Skin of body (tissue), 3 donors: ENCODE measurements at places on chromosomes 7 and 10. TPM values are rescaled to one million over a fixed set of nuclear protein-coding genes. Genes with fewer than 3 reads are reported as not detected.

DNA sequence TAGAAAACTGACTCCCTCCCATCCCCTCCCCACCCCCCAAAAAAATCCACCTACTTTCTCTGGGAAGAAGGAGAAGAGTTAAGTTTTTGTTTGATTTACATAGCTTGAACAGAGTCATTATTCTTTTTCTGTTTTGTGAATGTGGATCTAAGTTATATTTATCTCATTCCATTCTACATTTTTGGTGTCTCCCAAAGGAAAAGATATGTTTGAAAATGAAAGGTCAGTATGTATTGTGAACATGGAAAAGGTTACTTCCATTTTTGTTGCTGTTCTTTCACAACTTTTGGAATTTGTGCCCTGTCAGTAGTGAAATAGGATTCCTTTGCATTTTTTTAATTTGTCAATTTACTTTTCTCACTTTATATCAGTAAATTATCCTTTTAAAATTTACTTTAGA lies 547.9 kb downstream of the SUGCT start:
- DNase-seq: no peak

GRCh38 chr7:117874191-117874700 lies 1.0 kb upstream of the CTTNBP2 start:
- no peak for DNase-seq

- DNase-seq: no peak
Measured at GRCh38 chr7:31785101-31785500, 98.1 kb downstream of the PPP1R17 start.

DNA sequence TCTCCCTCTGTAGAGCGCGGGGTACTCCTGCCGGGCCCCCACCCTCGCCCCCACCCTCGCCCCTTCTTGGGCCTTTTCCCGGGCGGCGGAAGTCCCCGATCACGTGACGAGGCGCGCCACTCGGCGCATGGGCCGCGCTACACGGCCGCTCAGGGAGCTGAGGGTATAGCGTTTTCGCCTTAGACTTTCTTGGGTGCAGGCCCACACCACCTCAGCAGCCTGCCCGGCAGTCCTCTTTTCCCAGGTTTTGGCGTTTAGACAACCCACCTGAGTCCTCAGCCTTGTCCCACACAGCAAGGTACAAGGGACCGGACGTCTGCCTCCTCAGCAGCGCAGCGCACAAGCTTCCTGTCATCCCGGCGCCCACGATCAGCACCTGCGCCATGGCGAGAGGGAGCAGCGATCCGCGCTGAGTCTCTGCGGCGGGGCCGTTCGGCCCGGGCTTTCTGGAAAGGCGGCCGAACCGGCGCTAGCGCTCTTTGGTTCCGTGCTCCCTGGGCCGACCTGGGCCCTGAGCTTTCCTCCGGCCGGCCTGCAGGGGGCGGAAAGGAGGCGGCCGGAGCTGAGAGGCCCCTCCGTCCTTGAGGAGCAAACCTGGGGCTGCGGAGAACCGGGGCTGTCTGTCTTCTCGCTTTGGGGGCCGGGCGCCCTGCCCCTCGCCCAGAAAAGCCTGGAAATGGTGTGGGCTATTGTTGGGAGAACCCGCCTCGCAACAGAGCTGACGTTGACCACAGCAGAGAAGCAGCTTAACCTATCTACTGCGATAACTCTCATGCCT lies at the start of gene RNLS:
Gene RNLS (minus strand): TSS at position 513 of the 778 bp plus-strand sequence.
- peak; percentile 35 for DNase-seq

DNA sequence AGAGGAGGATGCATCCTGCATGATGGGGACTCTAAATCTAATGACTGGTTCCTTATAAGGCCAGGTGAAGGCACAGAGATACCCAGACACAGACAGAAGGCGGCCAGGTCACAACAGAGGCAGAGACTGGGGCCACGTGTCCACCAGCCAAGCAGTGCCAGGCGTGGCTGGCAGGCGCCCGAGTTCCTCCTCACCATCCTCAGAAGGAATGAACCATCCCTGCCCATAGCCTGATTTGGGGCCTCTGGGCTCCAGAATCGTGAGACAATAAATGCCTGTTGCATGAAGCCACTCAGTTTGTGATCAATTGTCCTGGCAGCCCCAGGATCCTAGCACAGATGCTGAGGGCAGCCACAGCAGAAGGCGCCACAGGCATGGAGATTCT lies 69.0 kb upstream of the TNRC18 start:
- DNase-seq: no peak

GRCh38 chr10:124058346-124059003 lies 34.9 kb downstream of the CHST15 start:
- DNase-seq: no peak

DNA sequence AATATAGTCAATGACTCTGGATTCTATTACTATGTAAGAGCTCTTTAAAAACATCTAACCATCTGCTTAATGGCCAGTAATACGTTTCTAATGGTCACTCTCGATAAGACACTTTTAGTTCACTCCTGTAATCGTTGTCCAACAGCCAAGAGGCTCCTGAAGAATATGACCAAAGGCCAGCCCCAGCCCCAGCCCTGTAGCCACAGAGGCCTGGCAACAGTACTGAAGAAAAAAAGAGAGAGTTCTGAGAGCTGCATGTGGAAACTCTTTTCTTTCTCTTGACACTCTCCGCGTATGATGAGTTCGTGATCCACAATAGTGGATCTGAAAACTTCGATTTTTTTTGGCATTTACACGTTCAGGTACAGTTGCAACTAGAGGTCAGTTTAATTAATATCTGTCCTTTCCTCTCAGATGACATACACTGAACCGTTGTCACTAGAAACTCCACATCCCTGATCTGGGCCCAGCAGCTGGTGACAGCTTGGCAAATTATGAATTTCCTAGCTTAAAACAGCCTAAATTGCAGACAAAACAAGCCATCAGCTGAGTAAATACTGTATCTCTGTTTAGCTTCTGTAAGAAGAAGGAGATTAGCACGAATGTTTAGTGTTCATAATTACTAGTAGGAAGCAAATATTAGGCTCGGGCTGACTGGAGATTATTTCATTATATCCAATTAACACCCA lies 456.7 kb downstream of the LRMDA start:
- DNase-seq: no peak

GRCh38 chr10:93422118-93422517 lies 60.0 kb downstream of the MYOF start:
- DNase-seq: no peak

GRCh38 chr10:10662716-10663408 lies 354.8 kb upstream of the CELF2 start:
- DNase-seq: peak; percentile 62

- no peak for DNase-seq
Measured at GRCh38 chr7:30642789-30643188, 39.5 kb downstream of the CRHR2 start.

- DNase-seq: no peak
Measured at GRCh38 chr10:112753961-112754411, 196.1 kb upstream of the TCF7L2 start.

GRCh38 chr10:73017955-73018480 lies 63.4 kb upstream of the PLA2G12B start:
- DNase-seq: no peak

DNA sequence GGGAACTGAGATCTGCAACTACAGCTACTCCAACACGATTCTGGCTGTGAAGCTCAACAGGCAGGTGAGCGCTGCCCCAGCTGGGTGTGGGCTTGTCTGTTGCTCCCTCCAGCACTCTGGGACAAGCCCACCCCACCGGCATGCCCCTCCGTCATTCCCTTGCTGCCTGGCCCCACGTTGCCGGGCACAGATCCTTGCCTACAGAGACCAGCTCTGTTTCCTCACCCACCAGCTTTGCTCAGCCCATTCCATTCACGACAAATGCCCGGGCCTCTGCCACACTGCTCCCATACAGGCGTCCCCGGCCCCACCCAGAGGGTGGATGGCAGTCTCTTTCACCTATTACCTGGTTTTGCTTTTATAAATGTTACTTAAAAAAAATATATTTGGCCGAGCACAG lies 24.6 kb downstream of the WIPI2 start:
- no peak for DNase-seq

DNA sequence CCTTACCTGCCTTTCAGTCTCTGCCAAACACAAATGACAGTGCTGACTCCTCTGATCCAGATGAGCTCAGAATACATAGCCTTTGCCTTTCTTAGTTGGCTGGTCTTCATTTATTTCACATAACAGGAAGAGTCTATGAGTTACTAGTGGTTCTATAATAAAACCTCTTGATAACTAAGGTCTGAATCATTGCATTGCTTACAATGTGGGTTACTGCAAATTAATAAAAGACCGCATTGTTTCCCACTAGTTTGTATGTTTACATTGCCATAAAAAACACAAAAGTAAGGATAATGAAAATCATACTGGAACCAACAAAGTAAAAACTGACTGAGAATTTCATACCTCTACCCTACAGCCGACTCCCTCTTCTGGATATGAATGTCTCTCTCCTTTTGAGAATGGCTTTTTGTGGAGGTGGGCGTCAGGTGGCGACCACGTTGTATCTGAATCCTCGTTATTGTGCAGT lies 62.0 kb upstream of the AKR1E2 start:
- DNase-seq: no peak

GRCh38 chr10:44853148-44853734 lies 57.9 kb upstream of the TMEM72 start:
- DNase-seq: no peak

DNA sequence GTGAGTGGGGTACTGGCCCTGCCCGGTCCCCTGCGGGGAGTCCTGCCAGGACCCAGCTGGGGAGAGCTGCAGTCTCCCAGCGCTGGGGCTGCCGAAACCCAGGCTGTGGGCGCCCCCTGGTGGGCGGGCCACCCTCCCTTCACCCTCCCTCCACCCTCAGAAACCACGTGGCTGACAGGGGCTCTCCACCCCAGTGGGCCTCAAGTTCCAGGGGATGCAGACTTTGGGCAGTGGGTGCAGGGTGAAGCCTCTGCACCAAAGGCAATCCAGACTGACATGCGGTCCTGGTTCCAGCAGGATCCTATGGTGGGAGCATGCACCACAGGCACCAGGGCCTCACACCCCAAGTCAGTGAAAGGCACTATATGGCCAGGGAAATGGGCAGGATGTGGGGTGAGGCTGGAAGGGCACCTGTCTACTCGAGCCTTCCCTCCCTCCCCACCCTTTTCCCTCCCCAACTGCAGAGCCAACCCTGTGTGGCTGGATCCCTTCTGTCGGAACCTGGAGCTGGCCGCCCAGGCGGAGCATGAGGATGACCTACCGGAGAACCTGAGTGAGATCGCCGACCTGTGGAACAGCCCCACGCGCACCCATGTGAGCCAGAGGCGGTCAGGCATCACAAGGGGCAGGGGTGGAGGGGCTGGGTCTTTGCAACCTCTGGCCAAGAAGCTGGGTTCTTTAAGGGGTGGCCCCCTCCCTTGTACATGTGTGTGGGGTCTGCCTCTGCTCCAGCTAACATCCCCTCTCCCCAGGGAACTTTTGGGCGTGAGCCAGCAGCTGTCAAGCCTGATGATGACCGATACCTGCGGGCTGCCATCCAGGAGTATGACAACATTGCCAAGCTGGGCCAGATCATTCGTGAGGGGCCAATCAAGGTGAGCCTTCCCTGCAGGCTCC lies 38.8 kb downstream of the PSAP start:
- no peak for DNase-seq

- peak; percentile 64 for DNase-seq
Measured at GRCh38 chr10:61943674-61944378, 42.3 kb downstream of the ARID5B start.

GRCh38 chr10:110274647-110275046 lies 30.1 kb downstream of the SMNDC1 start:
- no peak for DNase-seq

DNA sequence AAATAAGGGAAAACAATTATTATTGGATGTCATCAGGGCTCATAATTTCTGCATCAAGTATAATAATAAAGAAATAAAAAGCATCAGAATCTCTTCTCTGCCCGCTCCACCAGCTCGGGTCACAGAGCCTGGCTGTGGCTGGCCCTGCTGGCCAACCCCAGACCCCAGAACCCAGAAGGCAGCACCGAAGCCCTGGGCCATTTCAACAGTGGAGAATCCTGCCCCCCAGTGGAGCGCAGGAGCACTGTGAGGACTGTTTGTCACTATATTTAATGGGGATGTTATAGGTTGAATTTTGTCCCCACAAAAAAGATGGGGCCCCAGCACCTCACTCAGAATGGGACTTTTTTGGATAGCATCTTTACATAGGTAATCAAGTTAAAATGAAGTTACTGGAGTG lies 27.3 kb downstream of the DENND11 start:
- DNase-seq: no peak

GRCh38 chr7:46131916-46132795 lies 211.1 kb upstream of the IGFBP3 start:
- no peak for DNase-seq

DNA sequence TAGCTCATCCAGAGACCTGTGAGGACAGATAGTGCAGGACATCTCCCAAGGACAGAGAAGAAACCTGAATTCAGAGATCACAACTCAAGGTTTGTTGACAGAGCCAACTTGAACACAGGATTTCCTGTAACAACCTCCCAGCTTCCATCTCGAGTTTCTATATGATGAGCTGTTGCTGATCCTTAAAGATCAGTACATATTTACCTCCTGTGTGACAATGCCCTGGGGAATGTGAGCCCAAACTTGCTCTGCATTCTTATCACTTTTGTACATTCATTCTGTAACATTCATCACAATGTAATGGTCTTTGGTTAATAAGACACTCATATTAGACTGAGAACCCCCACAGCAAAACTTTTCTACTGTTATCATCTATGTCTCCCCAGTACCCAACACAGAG lies 468.6 kb downstream of the XPNPEP1 start:
- DNase-seq: no peak

DEPP1 gene
- 29.6 TPM for total RNA-seq

VAX1 gene
- total RNA-seq: not detected

IL6 gene
- 0.30 TPM for total RNA-seq

ZFYVE27 gene
- 19.0 TPM for total RNA-seq

CLIP2 gene
- total RNA-seq: 19.3 TPM

TRPV5 gene
- 0.10 TPM for total RNA-seq

AKR1C8 gene
- 1.5 TPM for total RNA-seq

RNF148 gene
- total RNA-seq: 0.89 TPM

TMEM270 gene
- not detected for total RNA-seq

FFAR4 gene
- 1.6 TPM for total RNA-seq
